Activated CD4-positive, alpha-beta T cell treated with anti-CD3 and anti-CD28 coated beads, Interleukin-2, amount 50 U/mL, for 48 hours (primary cell): ENCODE measurements at places on chromosomes 5 and 9.

DNA sequence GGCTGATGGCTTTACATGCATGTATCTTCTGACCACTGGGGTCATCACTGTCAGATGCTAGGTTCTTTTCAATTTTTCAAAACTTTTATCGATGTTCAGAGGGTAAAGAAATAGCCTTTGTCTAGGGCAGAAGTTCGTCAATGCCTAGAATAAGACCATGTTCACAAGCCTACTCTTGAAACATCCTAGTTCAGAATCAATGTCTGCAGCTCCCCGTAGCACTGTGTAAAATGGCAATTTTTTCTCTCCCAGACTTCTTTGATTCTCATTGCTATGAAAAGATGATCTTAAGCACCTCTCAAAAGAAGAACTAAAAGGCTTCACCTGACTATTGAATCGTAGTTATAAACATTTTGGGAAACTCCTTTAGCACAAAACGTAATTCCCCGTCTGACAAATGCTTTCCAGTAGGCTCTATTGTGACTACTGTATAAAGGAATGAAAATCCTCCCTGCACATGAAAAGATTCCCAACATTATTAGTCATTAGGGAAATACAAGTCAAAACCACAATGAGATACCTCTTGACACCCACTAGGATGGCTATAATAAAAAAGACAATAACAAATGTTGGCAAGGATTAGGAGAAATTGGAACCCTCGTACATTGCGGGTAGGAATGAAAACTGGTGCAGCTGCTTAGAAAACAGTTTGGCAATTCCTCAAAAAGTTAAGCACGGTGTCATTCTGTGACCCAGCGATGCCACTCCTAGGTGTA lies 263.5 kb downstream of the ARHGAP26 start:
- no peak for DNase-seq

DNA sequence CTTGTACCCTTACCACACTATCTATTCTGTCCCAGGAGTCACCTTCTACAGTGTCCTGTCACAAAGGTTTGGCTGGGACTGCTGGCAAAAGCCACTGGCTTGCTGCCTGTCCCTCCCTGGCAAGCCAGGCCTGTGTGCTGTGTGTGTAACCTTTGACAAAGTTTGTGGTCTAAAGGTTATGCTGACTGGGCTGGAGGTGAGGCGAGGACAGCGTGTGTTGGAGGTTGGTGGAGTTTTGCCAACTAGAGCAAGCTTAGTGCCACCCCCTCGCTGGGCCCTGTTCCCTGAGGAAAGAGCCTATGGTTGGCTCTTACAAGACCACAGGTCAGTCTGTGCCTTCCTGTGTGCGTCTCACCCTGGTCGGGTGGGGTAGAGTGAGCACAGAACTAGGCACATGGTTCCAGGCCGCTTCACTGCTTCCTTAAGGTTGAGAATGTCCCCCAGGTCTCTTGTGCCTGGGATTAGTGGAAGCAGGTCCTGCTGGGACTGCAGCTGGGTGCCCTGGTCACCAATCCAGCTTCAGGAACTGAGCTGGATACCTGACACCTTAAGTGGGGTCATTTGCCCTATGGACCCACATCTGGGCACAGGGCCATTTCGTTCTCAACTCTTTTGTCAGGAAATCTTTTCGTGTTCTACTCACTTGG lies 152.2 kb downstream of the GADD45G start:
- no peak for DNase-seq

DNA sequence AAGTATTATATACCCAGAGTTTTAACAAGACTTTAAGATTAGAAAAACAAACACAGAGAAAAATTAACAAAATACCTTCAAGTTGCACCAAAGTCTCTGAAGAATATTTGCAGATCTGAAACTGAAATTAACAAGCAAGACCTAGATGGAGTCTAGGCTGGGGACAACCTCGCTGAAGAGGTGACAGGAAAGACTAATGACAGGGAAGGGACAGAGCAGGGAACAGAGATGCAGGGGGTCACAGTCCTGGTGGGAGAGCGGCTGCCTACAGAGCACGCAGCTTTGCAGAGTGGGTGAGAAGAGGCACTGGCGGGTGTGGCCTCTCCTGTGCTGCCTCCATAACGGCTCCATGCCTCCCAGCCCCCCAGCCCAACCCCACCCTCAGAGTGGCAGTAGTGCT lies 13.5 kb downstream of the RETREG1 start:
- DNase-seq, result no peak

GRCh38 chr5:159186319-159186718 lies 23.0 kb downstream of the RNF145 start:
- DNase-seq, result no peak

DNA sequence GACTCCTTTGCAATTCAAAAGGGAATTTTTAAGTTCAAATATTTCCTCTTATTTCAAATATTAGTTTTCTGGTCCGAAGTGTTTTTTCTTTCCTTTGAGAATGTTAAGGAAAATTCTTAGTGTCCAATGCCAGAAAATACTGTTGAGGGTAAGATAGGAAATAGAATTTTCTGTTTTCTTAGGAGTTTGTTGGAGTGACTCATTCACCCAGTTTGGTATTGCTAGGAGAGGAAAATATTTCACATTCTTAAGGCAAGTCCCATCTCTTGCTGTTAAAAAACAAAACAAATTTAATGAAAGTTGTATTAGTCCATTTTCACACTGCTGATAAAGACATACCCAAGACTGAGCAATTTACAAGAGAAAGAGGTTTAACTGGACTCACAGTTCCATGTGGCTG lies 349.2 kb upstream of the ADAMTSL1 start:
- no peak for DNase-seq

DNA sequence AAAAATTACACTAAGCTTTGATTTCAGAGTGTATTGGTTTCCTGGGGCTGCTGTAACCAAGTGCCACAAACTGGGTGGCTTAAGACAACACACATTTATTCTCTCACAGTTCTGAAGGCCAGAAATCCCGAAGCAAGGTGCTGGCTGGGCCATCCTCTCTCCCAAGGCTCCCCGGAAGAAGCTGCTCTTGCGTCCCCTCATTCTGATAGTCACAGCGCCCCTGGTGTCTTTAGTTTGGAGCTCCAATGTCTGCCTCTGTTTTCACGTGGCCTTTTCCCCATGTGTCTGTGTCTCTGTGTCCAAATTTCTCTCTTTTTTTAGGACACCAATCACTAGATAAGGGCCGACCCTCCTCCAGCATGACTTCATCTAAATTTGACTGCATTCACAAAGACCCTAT lies 56.7 kb downstream of the ROPN1L start:
- no peak for DNase-seq

GRCh38 chr9:90054810-90055209 lies 450.0 kb downstream of the GADD45G start:
- DNase-seq, result no peak

GRCh38 chr9:110776221-110776620 lies 107.6 kb downstream of the MUSK start:
- no peak for DNase-seq

DNA sequence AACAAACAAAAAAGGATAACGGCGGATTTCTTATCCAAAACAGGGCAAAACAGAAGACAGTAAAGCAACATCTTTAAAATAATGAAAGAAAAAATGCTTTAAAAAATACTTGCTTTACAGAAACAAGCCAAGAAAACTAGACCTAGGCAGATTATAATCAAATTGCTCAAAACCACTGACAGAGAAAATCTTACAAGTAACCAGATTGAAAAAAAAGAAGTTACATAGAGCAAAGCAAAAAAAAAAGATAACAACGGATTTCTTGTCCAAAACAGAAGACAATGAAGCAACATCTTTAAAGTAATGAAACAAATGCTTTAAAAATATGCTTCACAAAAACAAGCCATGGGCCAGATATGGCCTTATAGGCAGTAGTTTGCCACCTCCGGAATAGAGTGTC lies 51.1 kb downstream of the RICTOR start:
- DNase-seq, result no peak

DNA sequence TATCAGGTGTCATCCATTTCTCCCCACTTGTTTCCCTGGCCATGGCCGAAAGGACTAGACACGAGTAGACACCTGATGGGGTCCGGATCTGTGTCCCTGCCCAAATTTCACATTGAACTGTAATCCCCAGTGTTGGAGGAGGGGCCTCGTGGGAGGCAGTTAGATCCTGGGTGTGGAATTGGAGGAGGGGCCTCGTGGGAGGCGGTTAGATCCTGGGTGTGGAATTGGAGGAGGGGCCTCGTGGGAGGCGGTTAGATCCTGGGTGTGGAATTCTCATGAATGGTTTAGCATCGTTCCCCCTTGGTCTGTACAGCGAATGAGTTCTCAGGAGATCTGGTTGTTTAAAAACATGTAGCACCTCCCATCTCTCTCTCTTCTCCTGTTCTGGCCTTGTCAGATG lies 165.8 kb downstream of the NR3C1 start:
- no peak for DNase-seq

DNA sequence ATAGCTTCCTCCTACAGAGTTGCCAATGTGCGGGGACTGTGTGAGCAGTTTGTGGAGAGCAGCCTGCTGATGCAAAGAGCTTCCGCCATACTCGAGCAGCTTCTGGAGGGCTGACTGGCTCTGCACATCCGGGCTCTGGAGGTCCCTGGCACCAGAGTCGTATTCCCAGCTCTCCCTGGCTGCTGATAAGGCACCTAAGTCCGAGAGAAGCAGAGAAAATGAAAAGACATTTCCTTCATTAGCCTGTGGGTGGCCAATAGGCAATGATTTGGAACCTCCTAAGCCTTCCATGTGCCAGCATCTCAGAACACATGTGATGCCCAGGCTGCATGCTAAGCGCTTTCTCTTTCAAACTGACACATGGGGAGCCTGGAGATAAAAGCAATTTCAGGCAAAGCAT lies 94.3 kb downstream of the TSSK1B start:
- no peak for DNase-seq

DNA sequence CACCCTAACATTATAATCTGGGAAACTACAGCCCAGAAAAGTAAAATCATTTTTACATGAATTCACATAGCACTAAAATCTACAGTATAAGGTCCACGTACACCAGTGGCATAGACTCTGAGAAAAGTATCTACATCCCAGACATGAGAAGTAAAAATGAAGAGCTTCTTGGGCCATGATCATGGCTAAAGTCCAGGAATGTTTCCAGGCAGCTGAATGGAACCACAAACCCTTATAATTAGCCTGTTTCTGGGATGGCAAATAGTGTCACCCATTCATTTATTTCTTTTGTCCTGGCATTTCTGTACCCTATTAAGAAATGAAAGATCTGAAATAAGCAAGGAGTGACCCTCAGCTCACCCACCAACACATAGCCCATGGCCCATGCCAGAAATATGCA lies 217.9 kb downstream of the SPOCK1 start:
- DNase-seq, result no peak

GRCh38 chr9:137784641-137785513 lies 92.7 kb upstream of the CACNA1B start:
- no peak for DNase-seq

- no peak for DNase-seq
Measured at GRCh38 chr5:68683632-68684036, 410.2 kb upstream of the SLC30A5 start.

DNA sequence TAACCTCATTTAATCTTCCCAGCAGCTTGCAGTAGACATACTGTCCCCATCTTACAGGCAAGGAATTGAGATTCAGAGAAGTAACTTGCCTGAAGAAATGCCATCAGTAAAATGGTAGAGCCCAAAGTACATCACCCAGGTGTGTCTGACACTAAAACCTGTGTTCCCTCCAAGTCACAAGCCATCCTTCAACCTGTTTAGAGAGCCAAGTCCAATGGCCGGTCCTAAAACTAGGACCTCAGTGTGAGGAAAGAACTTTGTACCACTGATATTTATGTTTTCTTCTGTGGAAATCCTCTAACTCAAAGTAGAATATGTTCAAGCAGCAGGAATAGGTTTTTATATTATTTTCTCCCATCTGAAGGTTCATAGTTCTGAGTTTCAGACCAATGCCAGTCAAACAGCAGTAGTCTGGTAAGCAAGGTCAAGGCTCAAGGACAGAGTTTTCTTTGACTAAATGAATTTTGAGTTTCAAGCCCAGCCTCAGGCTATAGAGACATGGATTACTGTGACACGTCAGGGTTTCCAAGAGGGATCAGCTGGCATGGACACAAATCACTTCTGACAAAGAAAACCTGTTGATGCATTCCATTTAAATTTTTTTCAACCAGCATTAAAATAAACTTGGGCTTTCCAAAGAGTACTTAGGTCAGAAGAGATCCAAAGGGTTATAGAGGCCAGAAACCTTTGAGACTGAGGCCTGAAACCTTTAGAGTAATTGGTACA lies 80.9 kb upstream of the PLPP6 start:
- no peak for DNase-seq

DNA sequence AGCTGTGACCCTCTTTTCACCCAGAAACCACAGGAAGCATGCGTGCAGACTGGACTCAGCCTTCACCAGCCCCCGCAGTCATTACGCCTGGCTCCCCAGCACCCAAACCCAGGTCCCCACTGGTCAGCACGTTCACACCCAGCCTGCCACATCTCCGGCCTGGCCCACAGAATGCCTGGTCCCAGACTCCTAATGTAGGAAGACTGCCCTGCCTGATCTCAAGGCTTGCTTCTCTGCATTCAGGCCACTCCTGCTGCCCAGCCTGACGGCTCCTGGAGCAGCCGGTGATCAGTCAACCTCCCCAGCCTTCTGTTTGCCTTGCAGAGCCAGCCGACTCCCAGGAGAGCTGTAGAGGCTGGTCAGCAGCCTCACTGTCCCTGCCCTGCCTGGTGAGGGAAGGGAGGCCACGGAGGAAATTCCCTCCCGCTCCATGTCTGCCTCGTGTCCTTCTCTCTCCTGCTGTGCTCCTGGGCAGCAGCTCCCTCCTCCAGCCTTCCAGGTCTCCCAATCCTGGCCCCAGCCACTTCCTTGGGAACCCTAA lies 25.4 kb downstream of the ADAMTS2 start:
- DNase-seq, result no peak

DNA sequence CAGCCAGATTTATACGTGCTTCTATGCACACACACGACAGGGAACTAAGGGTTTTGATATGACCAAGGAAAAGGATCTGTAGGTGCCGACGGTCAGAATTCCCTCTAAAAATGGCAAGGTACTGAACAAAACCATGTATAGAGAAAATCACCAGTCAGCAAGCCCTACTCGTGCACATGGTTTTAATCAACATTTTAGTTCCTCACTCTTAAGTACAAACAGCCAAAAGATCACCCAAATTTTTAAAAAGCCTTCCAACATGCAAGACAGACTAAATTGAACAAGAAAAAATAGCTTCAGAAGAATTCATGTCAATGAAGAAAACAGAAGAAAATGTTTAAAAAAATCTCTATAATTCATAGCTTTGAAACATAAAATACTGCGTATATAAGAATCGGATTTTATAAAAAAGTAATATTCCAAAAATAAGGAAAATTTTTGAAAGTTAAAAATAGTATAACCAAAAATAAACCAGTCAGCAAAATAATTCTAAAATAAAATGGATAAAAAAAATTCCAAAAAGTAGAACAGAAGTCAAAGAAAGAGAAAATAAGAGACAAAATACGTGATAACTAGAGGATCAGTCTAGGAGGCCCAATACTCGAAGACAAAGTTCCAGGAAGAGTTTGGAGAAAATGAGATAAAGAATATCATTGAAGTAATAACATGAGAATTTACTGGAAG lies 43.0 kb upstream of the KCNV2 start:
- no peak for DNase-seq

GRCh38 chr5:10122076-10122726 lies 127.5 kb downstream of the ATPSCKMT start:
- DNase-seq, result no peak

- no peak for DNase-seq
Measured at GRCh38 chr9:93209097-93209496, 25.2 kb downstream of the WNK2 start.

GRCh38 chr9:115746496-115746895 lies 407.1 kb upstream of the PAPPA start:
- DNase-seq, result no peak

GRCh38 chr5:172901012-172901780 lies 58.0 kb upstream of the RPL26L1 start:
- no peak for DNase-seq

- DNase-seq, result no peak
Measured at GRCh38 chr9:136292591-136293448, 11.1 kb downstream of the CCDC187 start.

GRCh38 chr9:90507621-90508020 lies 135.0 kb downstream of the DIRAS2 start:
- no peak for DNase-seq
